Activated CD4-positive, alpha-beta T cell treated with anti-CD3 and anti-CD28 coated beads, Interleukin-2, amount 10 ng/mL, durations not matched to agents 24 days and 14 days (primary cell): ENCODE measurements at places on chromosomes 7 and 10. TPM values are rescaled to one million over a fixed set of nuclear protein-coding genes. Genes with fewer than 3 reads are reported as not detected.

Gene NPY4R
- total RNA-seq: not detected in 2 replicates

Gene CYP2C19
- total RNA-seq: 0.33 TPM in 1 of 2 replicates, not detected in the other

Gene PLXNA4
- 0.54 and 0.70 TPM in 2 replicates for total RNA-seq

Gene CD36
- not detected in 2 replicates for total RNA-seq

DNA sequence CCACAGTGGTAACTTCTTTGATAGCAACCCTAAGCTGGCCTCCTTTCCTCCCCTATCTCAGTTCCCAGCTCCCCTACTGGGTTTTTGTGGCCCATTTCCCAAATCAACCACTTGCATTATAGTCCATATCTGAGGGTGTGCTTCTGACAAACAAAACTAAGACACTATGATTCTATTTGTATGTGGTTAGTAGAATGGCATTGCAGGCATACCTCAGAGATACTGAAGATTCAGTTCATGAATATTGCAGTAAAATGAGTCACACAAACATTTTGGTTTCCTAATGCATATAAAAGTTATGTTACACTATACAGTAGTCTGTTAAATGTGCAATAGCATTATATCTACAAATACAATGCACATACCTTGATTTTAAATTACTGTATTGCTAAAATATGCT is 15.4 kb upstream of the TMEM243 start:
- DNase-seq: no peak
- peaks cover 14% of the 10 kb centered on the region for H3K27me3 ChIP-seq
- H3K4me1 ChIP-seq: peaks cover 2% of the 10 kb centered on the region
- no peak overlapping the region for H3K27ac ChIP-seq
- no peaks in the 10 kb centered on the region for H3K36me3 ChIP-seq
- H3K4me3 ChIP-seq: no peak overlapping the region

DNA sequence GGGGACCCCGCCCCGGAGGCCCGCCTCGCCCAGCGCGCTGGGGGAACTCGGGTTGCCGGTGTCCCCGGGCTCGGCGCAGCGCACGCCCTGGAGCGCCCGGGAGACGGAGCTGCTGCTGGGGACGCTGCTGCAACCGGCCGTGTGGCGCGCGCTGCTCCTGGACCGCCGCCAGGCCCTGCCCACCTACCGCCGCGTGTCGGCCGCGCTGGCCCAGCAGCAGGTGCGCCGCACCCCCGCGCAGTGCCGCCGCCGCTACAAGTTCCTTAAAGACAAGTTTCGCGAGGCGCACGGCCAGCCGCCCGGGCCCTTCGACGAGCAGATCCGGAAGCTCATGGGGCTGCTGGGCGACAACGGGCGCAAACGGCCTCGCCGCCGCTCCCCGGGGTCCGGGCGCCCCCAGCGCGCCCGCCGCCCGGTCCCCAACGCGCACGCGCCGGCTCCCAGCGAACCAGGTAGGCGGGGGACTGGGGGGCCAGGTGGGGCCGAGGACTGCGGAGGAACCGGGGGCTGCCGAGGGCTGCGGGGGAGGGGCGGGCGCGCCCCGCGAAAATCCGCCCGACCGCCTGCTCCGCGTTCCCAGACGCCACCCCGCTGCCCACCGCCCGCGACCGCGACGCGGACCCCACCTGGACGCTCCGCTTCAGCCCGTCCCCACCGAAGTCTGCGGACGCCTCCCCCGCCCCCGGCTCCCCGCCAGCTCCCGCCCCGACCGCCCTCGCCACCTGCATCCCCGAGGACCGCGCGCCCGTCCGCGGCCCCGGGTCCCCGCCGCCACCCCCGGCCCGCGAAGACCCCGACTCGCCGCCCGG is 574 bp downstream of the UTF1 start:
- DNase-seq: peak; percentile 69
- H3K4me3 ChIP-seq: no peak overlapping the region
- H3K27ac ChIP-seq: no peak overlapping the region
- peaks cover 2% of the 10 kb centered on the region for H3K36me3 ChIP-seq
- peaks cover 58% of the 10 kb centered on the region for H3K27me3 ChIP-seq

DNA sequence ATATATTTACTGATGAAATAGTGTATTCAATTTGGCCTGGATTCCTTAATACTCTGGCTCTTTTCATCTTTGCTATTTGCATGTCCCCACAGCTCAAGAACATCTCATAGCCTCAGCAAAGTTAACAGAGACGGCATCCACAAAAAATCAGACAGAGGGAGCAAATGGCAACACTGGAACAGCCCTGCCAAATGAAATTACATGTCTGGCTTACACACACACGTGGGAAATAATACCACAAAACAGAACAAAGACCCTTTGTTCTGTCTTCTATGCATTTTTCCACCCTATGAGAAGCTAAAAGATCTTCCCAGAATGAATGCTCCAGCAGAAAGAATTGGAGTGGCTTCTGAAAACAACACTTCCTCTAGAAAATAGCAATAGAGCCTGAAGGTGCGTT is 139.5 kb downstream of the ALOX5 start:
- H3K4me1 ChIP-seq: no peaks in the 10 kb centered on the region
- no peak overlapping the region for H3K27ac ChIP-seq
- H3K4me3 ChIP-seq: no peak overlapping the region
- no peak for DNase-seq

DNA sequence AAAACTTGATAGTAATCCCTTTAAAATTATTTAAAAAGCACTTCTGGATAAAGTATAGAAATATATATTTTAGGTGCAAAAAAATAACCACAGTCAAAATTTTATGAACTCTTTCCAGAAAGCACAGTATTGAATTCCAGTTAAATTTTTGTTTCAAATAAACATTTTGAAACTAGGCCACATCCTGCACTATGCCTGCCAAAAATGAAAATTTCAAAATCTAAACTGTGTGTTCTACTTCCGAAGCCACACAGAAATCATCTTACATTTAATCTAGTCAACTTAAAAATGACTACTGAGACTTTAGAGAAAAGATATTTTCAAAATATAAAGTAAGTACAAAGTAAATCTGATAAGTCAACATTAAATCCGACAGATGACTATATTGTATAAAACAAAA is 50.0 kb downstream of the MAGI2 start:
- H3K4me3 ChIP-seq: no peak overlapping the region
- H3K36me3 ChIP-seq: no peaks in the 10 kb centered on the region
- no peak for DNase-seq
- no peak overlapping the region for H3K27ac ChIP-seq
- H3K27me3 ChIP-seq: no peaks in the 10 kb centered on the region

DNA sequence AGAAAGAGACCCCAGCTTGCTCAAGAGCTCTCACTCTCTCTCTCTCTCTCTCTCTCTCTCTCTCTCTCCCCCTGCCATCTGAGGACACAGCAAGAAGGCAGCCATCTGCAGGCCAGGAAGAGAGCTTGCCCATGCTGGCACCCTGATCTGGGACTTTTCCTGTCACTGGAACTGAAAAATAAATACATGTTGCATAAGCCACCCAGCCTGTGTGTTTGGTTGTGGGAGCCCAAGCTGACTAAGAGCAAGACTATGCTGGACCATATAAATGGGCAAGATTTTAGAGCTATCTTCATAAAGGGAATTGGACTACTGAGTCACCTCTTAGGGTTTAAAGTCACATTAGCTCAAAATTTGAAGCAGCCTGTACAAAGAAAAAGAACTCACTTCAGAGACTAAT is 98.6 kb downstream of the SLC16A9 start:
- no peak overlapping the region for H3K27ac ChIP-seq
- no peaks in the 10 kb centered on the region for H3K36me3 ChIP-seq
- DNase-seq: no peak
- no peaks in the 10 kb centered on the region for H3K4me1 ChIP-seq
- peaks cover 9% of the 10 kb centered on the region for H3K27me3 ChIP-seq
- H3K4me3 ChIP-seq: no peak overlapping the region
